ENCODE measurements at places on chromosomes 7 and 10. TPM values are rescaled to one million over a fixed set of nuclear protein-coding genes. Genes with fewer than 3 reads are reported as not detected.

CPN1 gene
- not detected for total RNA-seq

KNDC1 gene
- total RNA-seq: 3.0 TPM

SLC26A5 gene
- total RNA-seq: not detected

CTTNBP2 gene
- total RNA-seq: 0.78 TPM

FEZF1 gene
- not detected for total RNA-seq

IDI2 gene
- total RNA-seq: not detected

C7orf57 gene
- total RNA-seq: not detected

UBTD1 gene
- total RNA-seq: 34.0 TPM

MYH16 gene
- under 0.01 TPM for total RNA-seq

C10orf62 gene
- 0.23 TPM for total RNA-seq

KEL gene
- not detected for total RNA-seq

STARD3NL gene
- total RNA-seq: 97.9 TPM

CYP3A4 gene
- not detected for total RNA-seq

AGAP9 gene
- total RNA-seq: 4.8 TPM

NUTM2A gene
- 0.37 TPM for total RNA-seq

HOGA1 gene
- 0.32 TPM for total RNA-seq

OR2A5 gene
- total RNA-seq: not detected

GPR141 gene
- not detected for total RNA-seq

ACTL6B gene
- total RNA-seq: not detected

ASB15 gene
- not detected for total RNA-seq

PPP1R3C gene
- total RNA-seq: 84.9 TPM

PGAM2 gene
- not detected for total RNA-seq

GPRIN2 gene
- not detected for total RNA-seq

SMO gene
- 28.8 TPM for total RNA-seq

NPVF gene
- not detected for total RNA-seq

GPR15LG gene
- not detected for total RNA-seq

ADRA2A gene
- total RNA-seq: not detected

LFNG gene
- total RNA-seq: 16.6 TPM

TRIL gene
- 0.65 TPM for total RNA-seq

MYPN gene
- under 0.01 TPM for total RNA-seq

INSYN2A gene
- total RNA-seq: 0.78 TPM

CYP3A5 gene
- 0.30 TPM for total RNA-seq

LARP4B gene
- total RNA-seq: 19.9 TPM

UTF1 gene
- not detected for total RNA-seq

HOXA2 gene
- total RNA-seq: 0.30 TPM
